ENCODE measurements at places on chromosomes 3 and 15.

DNA sequence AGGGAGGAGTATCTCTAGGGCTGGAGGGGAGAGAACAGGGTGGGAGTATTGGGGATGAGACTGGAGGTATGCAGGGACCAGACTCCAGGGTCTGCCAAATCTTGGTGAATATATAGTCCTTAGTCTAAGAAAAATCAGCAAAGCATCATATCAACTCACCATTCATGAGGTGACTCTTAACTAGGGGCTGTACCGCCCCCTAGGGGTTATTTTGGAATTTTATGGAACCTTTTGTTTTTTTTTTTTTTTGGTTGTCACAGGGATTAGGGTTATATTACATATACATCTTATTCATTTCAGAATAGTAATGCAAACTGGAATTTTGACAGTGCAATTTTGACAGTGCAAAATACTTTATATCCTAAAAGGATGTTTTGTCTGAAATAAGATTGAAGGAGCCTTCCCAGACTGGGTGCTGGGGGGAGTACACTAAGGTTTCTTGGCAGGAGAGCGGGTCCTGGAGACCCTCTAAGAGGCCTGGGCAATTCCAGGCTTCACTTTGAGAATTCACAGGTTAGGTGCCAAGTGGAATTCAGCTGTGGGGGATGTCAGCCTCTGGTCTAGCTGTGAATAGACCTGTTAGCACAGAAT, 7.5 kb downstream of the CMTM7 start:
- DNase-seq, result no peak

- no peak for DNase-seq
These were observed 37.7 kb downstream of the TKT start for GRCh38 chr3:53218131-53218530.

GRCh38 chr15:80942266-80942665, 47.4 kb downstream of the MESD start:
- DNase-seq, result peak; percentile 33

GRCh38 chr3:172699031-172699430, 11.8 kb downstream of the NCEH1 start:
- DNase-seq, result no peak

DNA sequence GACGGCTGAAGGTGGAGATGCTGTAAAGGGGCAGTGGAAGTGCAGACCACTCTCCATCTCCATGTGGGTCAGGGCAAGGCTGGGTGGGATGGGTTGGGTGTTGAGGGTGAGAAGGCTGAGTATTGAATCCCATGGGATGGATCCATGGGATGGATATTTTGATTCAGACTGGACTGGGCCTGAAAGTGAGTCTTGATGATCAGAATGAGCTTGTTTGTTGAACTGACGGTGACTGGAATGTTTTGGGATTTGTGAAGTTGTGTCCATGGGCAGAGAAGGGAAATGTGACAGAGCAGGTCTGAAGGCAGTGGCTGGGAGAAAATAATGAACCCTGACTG, 49.3 kb downstream of the CHST2 start:
- DNase-seq, result no peak

- no peak for DNase-seq
These were observed 185.9 kb upstream of the CADM2 start for GRCh38 chr3:84772841-84773240.

GRCh38 chr3:196208942-196209695, 2.1 kb downstream of the ZDHHC19 start:
- DNase-seq, result no peak

- DNase-seq, result no peak
These were observed 574 bp downstream of the CASR start for GRCh38 chr3:122183893-122184590.

- no peak for DNase-seq
These were observed 23.8 kb downstream of the RLBP1 start for GRCh38 chr15:89197503-89197971.

DNA sequence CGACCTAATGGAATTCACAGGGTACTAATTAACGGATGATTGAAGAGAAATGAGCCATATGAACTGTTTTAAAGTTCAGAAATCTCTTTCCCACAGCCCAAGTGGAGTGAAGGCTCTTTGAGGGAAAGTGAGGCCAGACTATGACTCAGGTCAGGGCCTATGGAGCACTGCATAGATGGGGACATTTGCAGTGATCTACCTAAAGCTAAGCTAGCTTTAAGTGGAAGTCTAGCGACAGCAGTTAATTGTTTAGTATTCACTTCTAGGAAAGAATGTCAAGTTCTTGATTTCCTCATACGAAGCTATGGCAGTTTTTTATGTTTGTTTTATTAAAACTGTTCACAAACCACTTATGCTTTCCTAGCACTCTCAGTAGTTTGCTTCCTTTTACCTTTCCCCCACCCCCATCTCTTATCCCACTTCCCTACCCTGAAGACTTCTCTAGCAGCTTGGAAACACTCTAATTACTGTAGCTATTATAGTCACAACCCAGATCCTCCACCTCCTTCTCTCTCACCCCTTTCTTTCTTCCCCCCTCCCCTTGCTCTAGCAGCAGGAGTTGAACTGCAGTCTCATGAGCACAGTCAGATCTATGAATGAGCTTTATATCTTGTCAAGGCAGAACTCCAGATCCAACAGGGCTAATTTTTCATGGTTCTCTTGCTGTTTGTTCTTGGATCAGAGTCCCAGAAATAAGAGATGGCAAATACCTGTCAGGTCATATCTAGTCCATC, 6.2 kb downstream of the ZNF609 start:
- DNase-seq, result no peak

GRCh38 chr3:141399200-141399599, 30.9 kb downstream of the ZBTB38 start:
- no peak for DNase-seq

All from right forelimb (tissue), 1 donor.